ENCODE measurements at places on chromosomes 3 and 15.
A peak's percentile ranks its signal among the peaks of the same experiment; 100 is the strongest.

DNA sequence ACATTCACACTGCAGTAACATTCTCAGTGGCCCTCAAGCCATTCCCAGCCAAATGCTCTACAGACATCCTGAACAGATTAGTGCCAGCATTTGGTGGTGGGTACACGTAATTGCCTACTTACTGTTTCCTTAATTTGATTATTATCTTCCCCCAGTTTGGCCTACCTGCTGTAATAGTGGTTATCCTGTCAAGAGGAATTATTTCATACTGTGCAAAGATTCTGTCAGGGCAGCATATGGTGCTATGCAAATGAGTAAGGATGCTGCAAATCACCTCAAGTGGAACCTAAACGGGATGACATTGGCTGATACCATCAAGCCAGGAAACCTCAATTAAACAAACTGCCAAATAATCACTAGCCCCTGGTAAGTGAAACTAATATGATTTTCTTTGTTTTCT, 88.7 kb downstream of the SEMA6D start:
- DNase-seq: no peak

GRCh38 chr15:79919090-79919748, 22.4 kb upstream of the MTHFS start:
- no peak for DNase-seq

DNA sequence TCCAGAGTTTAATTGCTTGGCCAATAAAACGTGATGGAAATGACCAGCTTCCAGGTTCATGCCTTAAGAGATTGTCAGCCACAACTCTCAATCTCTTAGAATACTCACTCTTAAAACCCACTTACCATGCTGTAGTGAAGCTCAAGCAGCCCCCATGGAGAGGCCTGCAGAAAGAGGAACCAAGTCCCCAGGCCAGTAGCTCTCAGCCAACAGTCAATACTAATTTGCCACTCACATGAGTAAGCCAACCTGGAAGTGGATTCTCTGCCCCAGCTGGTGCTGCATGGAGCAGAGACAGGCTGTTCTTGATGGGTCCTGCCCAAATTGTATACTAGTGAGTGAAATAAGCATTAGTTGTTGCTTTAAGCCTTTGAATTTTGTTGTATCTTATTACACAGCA, 155.9 kb downstream of the OXSM start:
- no peak for DNase-seq

- DNase-seq: no peak
Observed at GRCh38 chr3:149428087-149428486, 46.4 kb upstream of the TM4SF4 start.

DNA sequence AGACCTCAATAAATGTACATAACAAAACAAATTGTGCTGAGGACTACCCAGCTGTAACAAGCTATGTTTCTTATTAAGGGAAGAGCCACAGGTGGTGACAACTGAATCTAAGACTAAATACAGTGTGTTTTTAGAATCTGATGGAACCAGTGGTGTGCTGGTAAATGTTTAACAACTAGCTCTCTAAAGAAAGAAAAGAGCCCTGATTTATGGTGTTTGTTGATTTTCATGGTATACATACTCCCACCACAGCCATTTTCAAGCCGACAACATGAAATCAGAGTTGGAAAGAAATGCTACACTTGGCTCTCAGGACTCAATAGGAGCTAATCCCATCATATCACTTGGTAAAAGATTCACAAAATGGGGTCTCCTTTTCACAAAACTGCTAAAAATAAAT, 89.8 kb upstream of the FNDC3B start:
- no peak for DNase-seq

GRCh38 chr3:99678023-99678422, 39.6 kb downstream of the COL8A1 start:
- DNase-seq: no peak

GRCh38 chr3:64300790-64301423, 75.6 kb upstream of the PRICKLE2 start:
- no peak for DNase-seq

- DNase-seq: peak; percentile 48
Observed at GRCh38 chr3:193828477-193828876, 235.5 kb downstream of the OPA1 start.

GRCh38 chr15:83732196-83732595, 78.3 kb downstream of the ADAMTSL3 start:
- DNase-seq: no peak

- no peak for DNase-seq
Observed at GRCh38 chr3:38207254-38208003, 42.1 kb downstream of the OXSR1 start.

GRCh38 chr3:178586076-178586475, 49.8 kb downstream of the KCNMB2 start:
- DNase-seq: no peak

- DNase-seq: no peak
Observed at GRCh38 chr3:136973352-136973751, 15.6 kb downstream of the IL20RB start.

GRCh38 chr15:40923551-40923950, 5.6 kb upstream of the DLL4 start:
- DNase-seq: no peak

- DNase-seq: no peak
Observed at GRCh38 chr15:101675015-101675414, 22.8 kb upstream of the TM2D3 start.

DNA sequence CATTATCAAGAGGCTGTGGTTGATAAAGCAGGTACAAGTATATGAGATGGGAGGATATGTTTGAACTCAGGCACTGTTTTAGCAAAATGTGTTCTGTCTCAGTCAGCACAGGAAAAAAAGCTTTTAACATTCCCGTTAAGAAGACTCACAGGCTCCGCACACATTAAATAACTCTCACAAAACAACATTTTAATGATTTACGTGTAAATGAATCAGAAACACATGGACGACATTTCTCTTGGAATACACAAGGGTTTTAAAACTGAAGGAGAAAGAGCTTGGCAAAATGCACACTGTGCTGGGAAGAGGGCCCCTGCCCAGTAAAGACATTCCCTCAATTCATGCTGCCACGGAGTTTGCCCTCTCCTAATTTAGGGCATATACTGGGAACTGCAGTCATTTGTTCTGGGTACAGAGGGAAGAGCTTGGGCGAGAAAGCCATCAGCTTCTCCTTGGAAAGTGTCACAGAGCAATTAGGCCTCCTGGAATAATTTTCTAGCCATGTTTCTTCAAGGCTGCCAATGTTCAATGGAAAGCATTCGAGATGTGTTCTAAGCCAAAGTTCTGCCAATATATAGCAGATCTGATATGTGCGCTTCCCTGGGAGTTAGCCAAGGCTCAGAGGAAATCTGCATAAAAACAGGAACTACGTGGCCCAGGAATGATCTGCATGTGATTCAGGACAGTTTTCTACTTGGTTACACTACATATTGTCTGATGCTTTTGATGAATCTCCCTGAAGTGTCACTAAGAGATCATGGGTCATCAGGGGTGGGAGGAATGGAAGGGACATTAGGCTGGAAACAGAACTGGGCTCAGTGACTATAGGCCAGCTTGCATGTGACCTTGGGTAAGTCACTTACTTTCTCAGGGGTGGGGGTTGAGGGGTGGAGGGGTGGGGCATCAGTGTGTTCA, 2.2 kb upstream of the MASP1 start:
- no peak for DNase-seq

GRCh38 chr3:34534013-34534412, 735.6 kb downstream of the PDCD6IP start:
- no peak for DNase-seq

- DNase-seq: no peak
Observed at GRCh38 chr3:177361081-177361938, 164.0 kb upstream of the TBL1XR1 start.

GRCh38 chr3:47713655-47714054, 68.0 kb downstream of the SMARCC1 start:
- DNase-seq: no peak

DNA sequence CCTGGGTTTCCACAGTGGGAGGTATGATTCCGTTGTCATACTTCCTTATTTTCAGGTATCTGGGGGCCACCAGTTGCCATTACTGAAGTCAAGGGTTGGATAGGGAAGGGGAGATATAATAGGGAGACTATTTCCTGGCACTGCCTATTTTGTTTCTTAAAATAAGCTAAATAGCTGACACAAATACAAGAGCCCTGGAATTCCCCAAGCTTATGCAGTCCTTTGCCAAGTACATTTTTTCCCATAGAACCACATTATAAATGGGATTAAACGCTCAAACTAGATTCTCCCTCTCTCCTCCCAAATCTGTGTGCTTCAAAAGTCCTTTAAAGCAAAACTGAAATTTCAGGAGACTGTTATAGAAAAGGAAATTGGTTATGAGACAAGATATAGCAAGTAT, 68.7 kb downstream of the AP4E1 start:
- no peak for DNase-seq

DNA sequence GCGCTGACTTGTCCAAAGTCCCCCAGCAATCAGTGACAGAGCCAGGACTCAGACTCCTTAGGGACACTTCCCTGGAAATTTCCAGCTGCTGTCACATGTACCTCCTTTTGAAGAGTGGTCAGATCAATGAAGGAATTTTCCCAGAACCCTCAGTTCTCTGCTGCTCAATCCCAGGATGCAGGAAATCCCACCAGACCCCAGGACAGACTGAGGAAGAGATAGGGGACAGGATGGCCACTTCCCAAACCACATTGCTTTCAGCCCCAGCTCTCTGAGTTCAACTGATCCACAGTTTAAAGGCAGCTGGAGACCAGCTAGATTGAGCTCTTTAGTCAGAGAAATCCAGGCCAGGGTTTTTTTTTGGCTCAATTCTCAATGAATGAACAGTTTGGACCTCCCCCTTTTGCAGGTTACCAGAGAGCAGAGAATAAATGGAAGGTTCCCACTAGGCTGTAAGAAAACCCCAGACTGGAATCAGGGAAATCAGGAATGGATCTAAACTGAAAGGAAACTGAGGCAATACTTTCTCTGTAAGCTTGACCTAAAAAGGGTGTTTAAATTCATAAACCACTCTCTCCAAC, 1.5 kb downstream of the CYP1A1 start:
- DNase-seq: no peak

GRCh38 chr3:172101107-172101506, 61.7 kb downstream of the FNDC3B start:
- DNase-seq: peak; percentile 33

- DNase-seq: no peak
Observed at GRCh38 chr3:40677749-40678148, 153.0 kb downstream of the ZNF621 start.

DNA sequence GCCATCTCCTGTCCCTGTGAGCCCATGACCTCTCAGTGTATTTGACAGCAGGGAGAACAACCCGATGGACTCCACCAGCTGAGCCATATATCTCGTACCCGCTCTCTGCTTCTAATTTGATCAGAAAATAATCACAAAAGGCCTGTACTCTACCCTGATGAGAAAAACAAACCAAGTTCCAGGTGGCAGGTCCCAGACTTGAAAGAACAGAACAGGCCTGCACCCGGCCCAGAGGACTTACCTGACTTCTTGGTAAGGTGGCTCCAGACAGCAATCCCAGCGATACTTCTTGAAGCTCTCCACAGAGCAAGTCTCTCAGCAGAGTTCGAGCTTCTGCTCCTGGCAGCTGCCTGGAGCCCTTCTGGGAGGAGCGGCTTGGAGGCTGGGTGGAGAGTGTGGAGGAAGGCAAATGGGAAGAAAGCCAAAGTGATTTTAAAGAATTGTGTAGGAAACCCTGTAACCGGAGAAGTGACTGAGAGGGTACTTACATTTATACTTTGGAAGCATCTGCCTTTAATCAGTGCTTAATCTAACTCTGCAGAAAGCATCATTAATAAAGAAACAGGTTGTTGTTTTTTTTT, 91.6 kb downstream of the SCN11A start:
- peak; percentile 2 for DNase-seq

DNA sequence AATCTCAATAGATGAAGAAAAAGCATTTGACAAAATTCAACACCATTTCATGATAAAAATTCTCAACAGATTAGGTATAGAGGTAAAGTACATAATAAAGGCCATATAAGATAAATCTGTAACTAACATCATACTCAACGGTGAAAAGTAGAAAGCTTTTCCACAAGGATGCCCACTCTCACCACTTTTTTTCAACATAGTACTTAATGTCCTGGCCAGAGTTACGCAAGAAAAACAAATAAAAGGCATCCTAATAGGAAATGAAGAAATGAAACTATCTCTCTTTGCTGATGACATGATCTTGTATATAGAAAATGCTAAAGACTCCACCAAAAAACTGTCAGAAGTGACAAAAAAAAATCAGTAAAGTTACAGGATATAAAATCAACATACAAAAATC, 33.0 kb downstream of the THBS1 start:
- no peak for DNase-seq
